Mucosa of descending colon (tissue), 3 donors: ENCODE measurements at places on chromosomes 1 and 21. TPM values are rescaled to one million over a fixed set of nuclear protein-coding genes. Genes with fewer than 3 reads are reported as not detected.

- no peak for DNase-seq
Observed at GRCh38 chr1:168093616-168094015, 43.1 kb downstream of the GPR161 start.

DNA sequence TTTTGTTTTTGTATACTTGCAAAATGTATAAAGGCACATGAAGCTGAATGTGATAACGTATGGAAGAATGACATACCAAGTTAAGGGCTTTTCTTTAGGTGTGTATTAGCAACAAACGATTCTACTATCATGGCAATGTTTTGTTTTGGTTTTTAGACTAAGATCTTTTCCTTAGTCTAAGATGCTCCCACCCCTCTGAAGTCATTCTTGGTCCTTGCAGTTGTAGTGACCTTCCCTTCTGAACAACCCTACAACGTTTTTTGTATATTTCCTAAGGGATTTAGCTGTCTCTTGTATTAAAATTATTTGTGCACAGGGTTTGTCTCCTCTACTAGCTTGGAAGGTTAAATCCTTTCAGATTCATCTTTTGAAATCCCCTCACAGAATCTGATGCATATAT is 61.0 kb downstream of the SPAG17 start:
- DNase-seq = no peak

DNA sequence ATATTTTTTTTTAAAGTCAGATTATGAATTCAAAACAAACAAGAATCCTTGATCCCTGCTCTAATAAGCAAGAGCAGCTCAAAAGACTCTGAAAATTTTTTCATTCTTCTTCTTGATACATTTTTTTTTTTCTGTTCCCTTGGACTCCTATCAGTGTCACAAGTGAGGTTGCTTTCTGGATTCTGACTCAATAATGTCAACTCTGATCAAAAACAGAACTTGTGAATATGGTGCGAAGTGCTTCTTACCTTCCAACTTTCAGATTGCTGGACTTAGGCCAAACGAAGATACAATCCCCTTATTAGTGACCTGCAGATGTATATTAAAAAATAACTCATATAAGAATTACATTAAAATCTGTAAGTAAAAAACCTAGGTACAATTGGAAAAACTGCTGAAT is 136.1 kb downstream of the GPATCH2 start:
- DNase-seq = no peak

GRCh38 chr1:195604287-195604686 is 1004.0 kb downstream of the KCNT2 start:
- DNase-seq = no peak

CHI3L1 gene
- 0.58 TPM for total RNA-seq
